ENCODE measurements at places on chromosomes 3 and 15.

GRCh38 chr15:55222588-55222987, 25.8 kb upstream of the RSL24D1 start:
- H3K4me1 ChIP-seq = peaks cover 77% of the 10 kb centered on the region
- H3K36me3 ChIP-seq = peaks cover 96% of the 10 kb centered on the region
- peak overlapping the region; percentile 1 for H3K4me3 ChIP-seq
- DNase-seq = no peak
- no peaks in the 10 kb centered on the region for H3K27me3 ChIP-seq

DNA sequence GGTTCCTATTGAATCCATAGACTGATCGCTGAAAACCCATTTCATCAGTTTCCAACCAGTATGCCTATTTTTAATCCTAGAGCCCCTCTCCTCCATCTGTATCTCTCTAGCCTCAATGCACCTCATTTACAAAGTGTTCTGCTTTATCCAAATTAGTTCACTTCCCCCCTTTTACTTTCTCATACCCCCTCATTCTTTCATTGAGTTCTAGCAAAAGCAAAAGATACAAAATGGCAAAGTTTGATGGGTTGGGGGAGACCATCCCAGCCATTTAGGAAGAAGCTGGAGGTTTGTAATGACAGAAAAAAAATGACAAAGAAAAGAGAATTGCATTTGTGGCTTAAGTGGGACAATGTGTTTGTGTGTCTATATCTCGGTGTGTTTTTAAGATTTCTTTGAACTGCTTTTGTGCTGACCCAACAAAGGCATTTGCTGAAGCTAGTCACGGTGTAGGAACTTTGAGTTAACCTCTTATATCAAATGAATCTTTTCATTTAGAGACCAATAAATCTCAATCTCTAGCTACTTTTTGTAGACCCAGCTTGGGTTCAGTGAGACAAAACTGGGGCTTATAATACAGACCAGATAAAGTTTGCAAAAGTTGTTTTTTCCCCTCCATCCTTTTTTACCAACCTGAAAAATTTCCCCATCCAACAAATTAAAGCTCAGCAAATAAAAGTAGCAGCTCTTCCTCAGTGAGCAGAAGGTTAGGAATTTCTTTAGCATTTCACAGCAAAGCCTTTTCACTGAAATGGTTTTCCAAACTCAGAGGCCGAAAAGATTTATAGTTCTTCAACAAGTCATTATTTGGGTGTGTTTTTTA, 18.7 kb downstream of the NR2F2 start:
- peaks cover 5% of the 10 kb centered on the region for H3K4me1 ChIP-seq
- H3K27ac ChIP-seq = no peak overlapping the region
- peaks cover 95% of the 10 kb centered on the region for H3K27me3 ChIP-seq
- H3K4me3 ChIP-seq = no peak overlapping the region
- H3K36me3 ChIP-seq = no peaks in the 10 kb centered on the region

DNA sequence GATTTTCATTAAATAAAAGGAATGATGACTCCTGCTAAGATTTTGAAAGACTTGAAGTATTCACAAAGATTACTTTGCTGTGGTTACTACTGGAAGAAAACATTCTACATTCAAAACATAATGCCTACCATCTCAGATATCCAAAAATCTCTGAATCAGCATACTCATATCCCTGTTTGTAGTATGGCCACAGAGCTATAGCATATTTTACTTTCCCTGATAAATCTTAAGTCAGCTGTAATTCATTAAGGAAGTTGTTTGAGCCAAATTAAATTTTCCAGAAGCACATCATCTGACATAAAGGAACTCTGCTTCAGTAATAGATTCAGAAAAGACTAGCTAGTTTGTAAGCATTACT, 942.0 kb downstream of the ROBO1 start:
- no peak overlapping the region for H3K27ac ChIP-seq
- DNase-seq = no peak
- H3K4me1 ChIP-seq = no peaks in the 10 kb centered on the region
- no peaks in the 10 kb centered on the region for H3K36me3 ChIP-seq
- H3K4me3 ChIP-seq = no peak overlapping the region

DNA sequence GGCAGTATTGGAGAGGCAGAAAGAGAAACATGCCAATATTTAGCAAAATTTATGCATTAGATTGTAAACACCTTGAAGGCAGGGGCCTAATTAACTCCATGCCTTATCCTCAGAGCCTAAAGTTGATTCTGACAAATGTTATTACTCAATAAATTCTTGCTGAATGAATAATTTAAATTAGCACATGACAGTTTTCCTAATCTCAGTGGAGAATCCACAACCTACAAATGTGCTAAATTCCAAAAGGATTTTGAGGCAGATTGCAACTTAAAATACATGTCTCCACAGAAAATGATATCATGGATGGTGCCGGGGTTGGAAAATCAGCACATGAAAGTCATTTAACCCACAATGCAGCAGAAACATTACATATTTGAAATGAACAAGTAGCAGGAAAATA, 41.1 kb upstream of the NANOGP8 start:
- no peak overlapping the region for H3K4me3 ChIP-seq
- H3K27me3 ChIP-seq = peaks cover 4% of the 10 kb centered on the region
- no peaks in the 10 kb centered on the region for H3K36me3 ChIP-seq
- H3K4me1 ChIP-seq = no peaks in the 10 kb centered on the region
- no peak for DNase-seq

DNA sequence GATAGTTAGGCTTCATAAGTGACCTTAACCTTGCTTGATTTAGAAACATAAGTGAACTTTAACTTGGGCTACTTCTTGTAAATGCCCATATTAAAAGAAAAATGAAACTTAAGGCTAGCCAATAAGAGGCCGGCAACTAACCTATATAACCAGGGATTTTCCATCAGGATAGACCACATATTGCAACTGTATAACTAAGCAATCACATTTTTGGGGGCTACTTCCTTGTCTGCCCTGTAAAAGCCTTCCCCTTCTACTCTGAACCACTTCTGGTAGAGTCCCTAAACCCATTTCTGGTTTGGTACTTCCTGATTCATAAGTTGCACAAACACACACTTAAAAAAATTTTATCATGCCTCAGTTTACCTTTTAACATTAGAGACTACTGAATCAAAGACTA, 150.9 kb upstream of the UBE2E2 start:
- no peak overlapping the region for H3K27ac ChIP-seq
- H3K4me1 ChIP-seq = peaks cover 16% of the 10 kb centered on the region
- no peaks in the 10 kb centered on the region for H3K27me3 ChIP-seq
- H3K36me3 ChIP-seq = no peaks in the 10 kb centered on the region
- no peak for DNase-seq
- no peak overlapping the region for H3K4me3 ChIP-seq

DNA sequence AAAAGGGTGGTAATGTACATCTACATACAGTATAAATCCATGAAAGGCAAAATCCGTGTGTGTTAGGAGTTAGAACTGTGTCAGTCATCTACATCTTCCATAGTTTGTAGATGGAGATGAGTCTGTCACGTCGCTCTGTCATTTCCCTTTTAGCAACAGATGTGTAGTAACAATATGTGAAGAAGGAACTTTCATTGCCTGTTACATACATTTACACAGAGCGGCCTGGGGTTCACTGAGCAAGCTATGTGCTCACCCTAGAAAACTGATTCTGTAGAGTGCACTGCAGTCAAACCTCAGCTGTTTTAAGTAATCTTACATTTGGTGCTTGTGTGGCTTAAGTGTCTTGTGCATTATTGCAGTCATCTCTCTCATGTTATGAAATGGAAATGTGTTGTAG, 41.6 kb upstream of the AP3B2 start:
- H3K4me1 ChIP-seq = peaks cover 56% of the 10 kb centered on the region
- no peak for DNase-seq
- H3K27ac ChIP-seq = peak overlapping the region; percentile 96
- H3K4me3 ChIP-seq = peak overlapping the region; percentile 94

DNA sequence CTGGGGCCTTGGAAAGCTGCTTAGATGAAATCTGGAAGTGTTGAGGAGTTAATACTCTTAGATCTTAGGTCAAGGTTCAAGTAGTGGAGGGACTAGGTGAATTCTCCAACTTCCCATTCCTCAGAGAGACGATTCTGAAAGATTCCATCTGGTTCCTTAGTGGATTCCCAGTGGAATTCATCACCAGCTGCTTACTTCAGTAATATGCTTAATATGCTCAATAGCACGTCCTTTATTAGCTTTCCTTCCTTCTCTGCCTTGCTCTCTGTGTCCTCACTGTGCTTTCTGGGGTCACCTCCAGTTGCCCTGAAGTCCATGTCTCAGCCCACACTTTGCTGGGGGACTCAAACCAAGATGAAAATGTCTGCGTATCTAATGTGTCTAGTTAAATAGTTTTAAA, 31.0 kb downstream of the CEP63 start:
- DNase-seq = no peak
- no peak overlapping the region for H3K4me3 ChIP-seq
- no peak overlapping the region for H3K27ac ChIP-seq

- H3K36me3 ChIP-seq = no peaks in the 10 kb centered on the region
- no peaks in the 10 kb centered on the region for H3K27me3 ChIP-seq
- H3K27ac ChIP-seq = no peak overlapping the region
- no peak for DNase-seq
- no peak overlapping the region for H3K4me3 ChIP-seq
Observed at GRCh38 chr3:177300039-177300833, 103.0 kb upstream of the TBL1XR1 start.

DNA sequence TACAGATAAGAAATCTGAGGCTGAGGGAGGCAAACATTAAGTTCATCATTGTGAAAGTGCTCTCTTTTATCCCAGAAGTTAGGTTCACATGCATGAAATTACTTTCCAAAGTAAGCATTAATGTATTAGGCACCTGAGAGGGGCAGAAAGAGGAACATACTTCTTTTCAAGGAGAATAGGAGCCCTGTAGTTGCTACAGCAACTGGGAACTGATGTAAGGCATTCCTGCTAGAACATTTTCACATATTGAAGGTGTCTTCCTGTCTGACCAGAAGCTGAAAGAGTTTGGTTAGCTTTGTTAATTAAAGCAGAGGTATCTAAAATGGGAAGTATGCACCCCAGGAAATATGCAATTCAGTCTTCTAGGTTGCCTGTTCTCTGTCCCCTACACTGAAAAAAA, 65.5 kb upstream of the ZBTB20 start:
- no peaks in the 10 kb centered on the region for H3K36me3 ChIP-seq
- H3K4me3 ChIP-seq = no peak overlapping the region
- H3K4me1 ChIP-seq = no peaks in the 10 kb centered on the region
- no peak overlapping the region for H3K27ac ChIP-seq

DNA sequence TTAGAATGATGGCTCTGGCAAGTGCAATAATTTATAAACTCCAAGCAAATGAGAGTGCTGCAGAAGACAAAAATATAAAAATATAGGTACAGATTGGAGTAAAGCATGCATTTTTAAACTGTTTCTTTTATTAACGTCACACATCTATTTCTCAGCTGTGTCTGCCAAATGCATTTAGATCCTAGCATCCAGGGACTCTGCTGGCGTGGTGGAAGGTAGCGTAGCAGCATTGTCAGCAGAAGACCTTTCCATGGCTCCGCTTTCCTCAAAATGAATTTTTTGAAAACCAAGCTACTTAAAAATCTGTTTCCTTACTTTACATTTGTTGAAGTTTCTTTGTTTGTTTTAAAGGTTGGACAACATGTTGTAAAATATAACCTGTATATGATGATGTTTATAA, 16.3 kb upstream of the ATP10A start:
- no peaks in the 10 kb centered on the region for H3K27me3 ChIP-seq
- no peak for DNase-seq
- no peak overlapping the region for H3K4me3 ChIP-seq
- H3K27ac ChIP-seq = no peak overlapping the region

- no peak for DNase-seq
- no peak overlapping the region for H3K4me3 ChIP-seq
- H3K36me3 ChIP-seq = no peaks in the 10 kb centered on the region
- H3K27ac ChIP-seq = no peak overlapping the region
Observed at GRCh38 chr3:176687754-176688153, 509.5 kb downstream of the TBL1XR1 start.

DNA sequence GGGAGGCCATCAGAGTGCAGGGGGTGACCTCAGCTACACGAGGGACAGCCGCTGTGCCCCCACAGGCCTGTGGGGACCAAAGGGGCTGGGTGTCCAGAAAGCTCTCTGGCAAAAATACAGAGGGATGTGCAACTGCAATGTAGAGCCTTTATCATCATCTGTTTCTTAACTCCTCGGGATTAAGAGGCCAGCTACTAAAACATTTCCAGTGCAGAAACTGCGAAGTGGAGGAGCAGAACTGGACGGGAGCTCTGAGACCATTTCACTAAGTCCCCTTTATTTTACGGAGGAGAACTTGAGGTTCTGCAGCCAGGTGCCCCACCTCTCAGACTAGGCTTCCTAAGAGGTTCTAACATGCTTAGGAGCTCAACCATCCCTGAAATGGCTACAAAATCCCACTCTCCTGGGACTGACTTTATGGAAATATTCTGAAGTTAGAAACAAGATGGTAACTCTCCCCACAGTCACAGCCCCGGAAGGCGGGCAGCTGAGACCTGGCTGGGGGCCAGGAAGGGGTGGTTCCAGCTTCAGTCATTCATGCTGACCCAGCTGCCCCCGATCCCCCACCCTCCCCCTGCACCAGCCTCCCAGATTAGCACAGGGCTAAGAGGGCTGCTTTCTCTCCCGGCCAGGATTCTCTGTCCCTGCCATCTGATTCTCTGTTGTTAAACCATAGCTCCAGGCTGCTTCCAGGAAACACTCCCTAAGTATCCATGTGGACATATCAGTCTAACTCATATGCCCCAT, 40.3 kb downstream of the UMPS start:
- no peaks in the 10 kb centered on the region for H3K4me1 ChIP-seq
- H3K36me3 ChIP-seq = no peaks in the 10 kb centered on the region
- DNase-seq = no peak

DNA sequence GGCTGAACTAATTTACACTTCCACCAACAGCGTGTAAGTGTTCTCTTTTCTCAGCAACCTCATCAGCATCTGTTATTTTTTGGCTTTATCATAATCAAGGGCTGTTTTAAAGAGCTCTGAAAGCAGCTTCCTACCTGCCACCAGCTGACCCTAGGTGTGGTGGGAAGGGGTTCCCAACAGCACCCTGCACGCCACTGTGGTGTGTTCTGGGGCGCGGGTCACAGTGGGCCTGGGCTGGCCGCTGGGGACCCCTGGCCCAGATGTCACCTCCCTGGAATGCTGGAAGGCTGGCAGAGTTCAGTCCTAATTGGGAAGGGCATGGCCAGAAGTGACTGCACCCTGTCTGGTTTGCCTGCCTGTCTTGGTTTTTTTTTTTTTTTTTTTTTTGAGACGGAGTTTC, 82.2 kb downstream of the ASB7 start:
- no peaks in the 10 kb centered on the region for H3K36me3 ChIP-seq
- DNase-seq = no peak
- H3K4me3 ChIP-seq = no peak overlapping the region
- H3K4me1 ChIP-seq = no peaks in the 10 kb centered on the region
- peaks cover 24% of the 10 kb centered on the region for H3K27me3 ChIP-seq

DNA sequence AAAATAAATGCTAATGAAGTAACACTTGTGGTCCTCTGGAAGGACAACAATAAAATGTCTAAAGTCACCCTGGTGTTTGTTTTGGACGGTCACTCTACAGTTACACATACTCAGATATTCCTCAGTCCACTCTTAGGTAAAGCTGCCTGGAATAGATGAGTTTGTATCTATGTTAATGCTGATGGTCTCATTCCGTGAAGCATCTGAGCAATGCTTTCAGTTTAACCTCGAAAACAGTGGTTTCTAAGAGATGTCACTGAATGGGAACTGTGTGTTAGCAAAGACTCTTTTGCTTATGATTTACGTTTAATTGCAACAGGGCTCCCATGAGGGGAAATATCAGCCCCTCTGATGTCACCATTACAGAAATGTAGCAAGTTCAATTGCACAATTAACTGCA, 49.1 kb downstream of the FBN1 start:
- no peak overlapping the region for H3K4me3 ChIP-seq
- DNase-seq = no peak
- no peaks in the 10 kb centered on the region for H3K4me1 ChIP-seq
- no peak overlapping the region for H3K27ac ChIP-seq
- no peaks in the 10 kb centered on the region for H3K36me3 ChIP-seq

Data from activated T-cell treated with anti-CD3 and anti-CD28 coated beads, Interleukin-2, amount 50 U/mL, for 24 hours (primary cell).